ENCODE measurements at places on chromosomes 7 and 10.
A peak's percentile ranks its signal among the peaks of the same experiment; 100 is the strongest.

GRCh38 chr7:90469554-90469953, at the start of gene PTTG1IP2:
Gene PTTG1IP2, plus strand, starts transcription at chr7:90469639. Its CDS starts 148 bp downstream, at chr7:90469787.
- no peak for DNase-seq

- DNase-seq = no peak
Observed at GRCh38 chr7:96499532-96499931, 177.6 kb upstream of the SLC25A13 start.

GRCh38 chr10:14001298-14002040, 329.3 kb downstream of the FRMD4A start:
- no peak for DNase-seq

GRCh38 chr10:109962247-109962646, 38.9 kb upstream of the XPNPEP1 start:
- DNase-seq = no peak

- no peak for DNase-seq
Observed at GRCh38 chr10:116683166-116683565, 59.2 kb downstream of the HSPA12A start.

DNA sequence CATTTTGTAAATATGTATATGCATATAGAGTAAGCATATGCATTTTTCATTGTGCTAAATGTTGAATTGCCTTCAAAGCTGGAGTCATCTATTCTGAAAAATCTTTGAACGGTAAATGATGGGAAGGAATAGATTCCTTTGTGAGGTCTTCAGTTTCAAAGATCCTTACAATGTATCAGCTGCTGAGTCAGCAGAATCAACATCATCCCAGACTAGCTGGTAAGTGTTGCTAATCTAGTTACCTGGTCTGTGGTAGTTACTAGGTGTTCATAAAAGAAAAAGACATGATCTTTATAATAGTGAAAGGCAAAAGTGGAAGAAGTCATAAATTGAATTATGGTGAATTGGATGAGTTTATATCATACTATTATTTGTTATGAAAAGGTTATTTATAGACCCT, 10.6 kb upstream of the STAM start:
- no peak for DNase-seq

- DNase-seq = no peak
Observed at GRCh38 chr7:69510114-69510513, 88.2 kb upstream of the AUTS2 start.

GRCh38 chr10:75772153-75772887, 340.9 kb downstream of the LRMDA start:
- DNase-seq = no peak

- no peak for DNase-seq
Observed at GRCh38 chr7:25954395-25954794, 197.6 kb upstream of the NFE2L3 start.

DNA sequence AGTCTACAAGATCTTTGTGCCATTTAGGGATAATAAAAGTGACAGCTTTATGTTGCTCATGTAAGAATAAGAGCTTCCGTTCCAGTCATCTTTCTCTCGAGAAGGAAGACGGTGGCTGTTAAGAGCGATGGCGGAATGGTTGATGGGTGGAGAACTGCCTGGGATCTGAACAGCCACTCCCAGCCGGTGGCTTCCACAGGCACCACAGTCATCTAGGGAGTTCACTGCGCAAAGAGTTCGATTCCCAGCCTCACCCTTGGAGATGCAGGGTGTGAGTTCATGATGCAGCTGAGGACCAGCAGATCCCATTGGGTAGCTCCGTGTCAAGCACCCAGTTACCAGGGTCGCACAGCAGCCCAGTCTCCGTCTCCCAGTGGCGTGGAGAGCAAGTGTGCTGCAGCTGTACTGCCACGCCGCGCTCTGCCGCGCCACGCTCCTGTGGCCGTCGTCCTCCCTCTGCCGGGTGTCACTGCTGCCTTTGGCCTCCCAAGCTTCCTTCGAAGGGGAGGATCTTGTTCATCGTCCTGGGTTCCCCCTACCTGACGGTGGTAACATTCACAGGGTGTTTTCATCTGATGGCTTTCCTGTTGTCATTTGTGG, 7.8 kb downstream of the SUN1 start:
- no peak for DNase-seq

GRCh38 chr7:158403013-158403821, 184.4 kb downstream of the PTPRN2 start:
- DNase-seq = no peak

GRCh38 chr7:51209426-51209825, 107.2 kb downstream of the COBL start:
- DNase-seq = no peak

DNA sequence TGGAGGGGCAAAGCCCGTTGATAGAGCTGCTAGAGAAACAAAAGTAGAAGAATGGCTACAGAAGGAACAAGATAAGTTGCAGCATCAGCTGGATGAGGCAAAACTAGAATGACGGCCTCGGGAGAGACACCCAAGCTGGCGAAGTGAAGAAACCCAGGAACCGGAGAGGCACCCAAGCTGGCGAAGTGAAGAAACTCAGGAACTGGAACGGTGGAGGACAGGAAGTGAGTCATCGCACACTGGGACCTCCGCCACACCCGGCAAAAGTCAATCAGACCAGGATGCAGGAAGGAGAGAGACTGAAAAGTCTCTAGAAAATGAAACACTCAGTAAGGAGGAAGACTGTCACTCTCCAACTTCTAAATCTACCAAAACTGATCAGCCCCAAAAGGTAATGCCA, 133.0 kb upstream of the NEBL start:
- no peak for DNase-seq

GRCh38 chr10:71694567-71694968, 25.0 kb downstream of the C10orf105 start:
- peak; percentile 43 for DNase-seq

DNA sequence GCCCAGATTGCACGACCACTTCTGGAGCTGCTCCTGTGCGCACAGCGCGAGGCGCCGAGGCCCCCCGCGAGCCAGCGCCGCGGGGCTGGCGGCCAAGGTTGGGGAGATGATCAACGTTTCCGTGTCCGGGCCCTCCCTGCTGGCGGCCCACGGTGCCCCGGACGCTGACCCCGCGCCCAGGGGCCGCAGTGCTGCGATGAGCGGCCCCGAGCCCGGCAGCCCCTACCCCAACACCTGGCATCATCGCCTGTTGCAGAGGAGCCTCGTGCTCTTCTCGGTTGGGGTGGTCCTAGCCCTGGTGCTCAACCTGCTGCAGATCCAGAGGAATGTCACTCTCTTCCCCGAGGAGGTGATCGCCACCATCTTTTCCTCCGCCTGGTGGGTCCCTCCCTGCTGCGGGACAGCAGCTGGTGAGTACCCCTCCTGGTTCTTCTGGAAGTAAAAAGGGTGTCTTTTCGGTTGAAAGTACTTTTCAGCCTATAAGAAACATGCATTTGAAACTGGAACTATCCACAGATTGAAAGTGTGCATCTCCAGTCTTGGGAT, 683 bp downstream of the INSIG1 start:
- peak; percentile 8 for DNase-seq

GRCh38 chr10:73517166-73517888, 21.5 kb upstream of the PPP3CB start:
- no peak for DNase-seq

DNA sequence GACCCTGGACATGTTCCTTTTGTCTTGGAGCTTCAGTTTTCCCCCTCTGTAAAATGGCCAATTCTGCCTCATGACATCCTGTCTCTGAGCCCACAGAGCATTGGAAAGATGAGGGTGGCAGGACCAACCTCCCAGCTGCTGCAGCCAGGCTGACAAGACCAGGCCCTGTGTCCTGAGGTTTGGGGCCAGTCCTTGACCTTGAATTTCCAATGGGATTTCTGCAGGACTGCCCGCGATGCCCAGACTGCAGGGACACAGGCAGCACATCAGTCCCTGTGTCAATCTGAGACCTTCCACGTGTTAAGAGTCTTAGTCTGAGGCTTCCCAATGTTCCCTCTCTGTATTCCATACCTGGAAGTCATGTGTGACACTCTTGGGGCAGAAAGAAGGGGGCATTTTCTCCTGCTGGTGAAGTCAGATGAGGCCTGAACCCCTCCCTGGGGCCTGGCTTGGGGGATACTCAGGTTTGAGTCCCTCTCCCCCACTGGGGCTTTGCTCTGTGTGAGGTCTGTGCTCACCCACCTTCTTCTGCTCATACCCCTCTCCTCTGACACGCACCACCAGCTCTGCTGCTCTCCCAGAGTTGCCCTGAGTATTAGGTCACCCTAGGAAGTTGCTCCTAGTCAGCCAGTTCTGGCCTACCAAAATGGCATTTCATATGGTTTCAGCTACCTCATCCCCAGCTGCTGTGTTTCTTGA, 79.2 kb downstream of the ADCY1 start:
- no peak for DNase-seq

- DNase-seq = no peak
Observed at GRCh38 chr7:41051062-41051461, 651.8 kb downstream of the INHBA start.

GRCh38 chr7:74103219-74103772, 19.7 kb downstream of the LIMK1 start:
- DNase-seq = no peak

- DNase-seq = no peak
Observed at GRCh38 chr7:19020711-19021110, 96.7 kb downstream of the TWIST1 start.

DNA sequence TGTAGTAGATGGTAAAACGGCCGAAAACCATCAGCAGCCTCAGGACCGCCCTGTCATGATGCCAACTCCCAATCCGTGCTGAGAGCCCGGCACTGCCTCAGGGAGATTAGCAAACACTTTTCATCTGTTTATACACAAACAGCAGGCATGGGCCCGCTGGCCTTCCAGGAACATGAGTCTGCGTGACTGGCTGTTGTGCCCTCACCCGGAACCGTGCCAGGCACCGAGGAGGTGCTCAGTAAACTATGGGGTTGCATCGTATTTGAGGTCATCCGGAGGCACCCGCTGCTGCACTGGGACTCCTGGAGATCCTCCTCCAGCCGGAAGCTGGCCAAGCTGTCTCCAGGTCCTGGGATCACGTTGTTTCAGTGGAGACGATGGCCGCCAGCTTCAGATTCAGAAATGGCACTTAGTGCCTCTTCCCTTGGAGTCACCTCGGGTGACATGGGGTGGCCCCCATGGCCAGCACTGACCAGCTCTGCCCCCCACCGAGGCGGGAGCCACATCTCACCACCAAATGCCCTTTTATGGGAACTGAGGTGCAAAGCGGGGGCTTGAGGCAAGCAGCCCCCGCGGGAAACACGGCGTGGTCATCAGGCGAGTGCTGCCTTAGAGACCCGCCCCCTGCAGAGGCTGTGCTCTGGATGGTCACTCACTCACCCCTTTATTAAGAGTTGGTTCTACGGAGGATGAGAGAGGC, 585.9 kb downstream of the PTPRN2 start:
- no peak for DNase-seq

DNA sequence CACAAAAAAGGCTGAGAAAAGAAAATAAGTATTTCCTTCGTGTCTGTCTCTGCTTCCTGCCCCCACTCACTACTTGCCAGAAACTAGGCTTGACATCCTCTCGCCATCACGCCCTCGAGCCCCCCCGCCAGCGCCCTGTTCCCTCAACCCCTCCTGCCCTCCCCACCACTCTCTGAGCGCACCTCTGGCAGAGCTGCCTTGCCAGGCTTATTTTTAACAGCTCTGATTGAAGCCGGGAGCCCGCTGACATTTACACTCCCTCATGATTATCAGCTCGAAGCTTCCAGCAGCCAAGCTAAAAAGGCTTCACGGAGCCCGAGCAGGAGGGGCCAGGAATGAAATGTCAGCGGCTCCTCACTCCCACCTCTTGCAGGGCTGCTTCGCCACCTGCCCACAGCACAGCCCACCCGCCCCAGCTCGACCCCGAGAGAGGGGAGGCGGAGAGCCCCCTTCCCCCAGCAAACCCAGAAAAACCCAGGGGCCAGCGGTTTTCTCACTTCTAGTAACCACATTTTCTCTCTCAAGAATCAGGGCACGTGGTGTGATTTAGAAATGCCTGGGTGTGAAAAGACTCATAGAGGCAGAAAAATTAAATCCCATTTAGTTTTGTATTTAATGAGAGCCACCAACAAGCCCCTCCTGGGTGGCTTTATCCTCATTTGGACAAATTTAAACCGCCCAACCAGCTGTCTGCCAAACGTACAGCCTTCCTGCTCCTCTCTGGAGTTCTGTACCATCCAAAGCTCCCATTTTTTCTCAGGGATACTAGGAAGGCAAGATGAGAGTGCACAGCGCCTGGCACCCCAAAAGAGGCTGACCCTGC, 89.3 kb downstream of the SLIT1 start:
- no peak for DNase-seq

DNA sequence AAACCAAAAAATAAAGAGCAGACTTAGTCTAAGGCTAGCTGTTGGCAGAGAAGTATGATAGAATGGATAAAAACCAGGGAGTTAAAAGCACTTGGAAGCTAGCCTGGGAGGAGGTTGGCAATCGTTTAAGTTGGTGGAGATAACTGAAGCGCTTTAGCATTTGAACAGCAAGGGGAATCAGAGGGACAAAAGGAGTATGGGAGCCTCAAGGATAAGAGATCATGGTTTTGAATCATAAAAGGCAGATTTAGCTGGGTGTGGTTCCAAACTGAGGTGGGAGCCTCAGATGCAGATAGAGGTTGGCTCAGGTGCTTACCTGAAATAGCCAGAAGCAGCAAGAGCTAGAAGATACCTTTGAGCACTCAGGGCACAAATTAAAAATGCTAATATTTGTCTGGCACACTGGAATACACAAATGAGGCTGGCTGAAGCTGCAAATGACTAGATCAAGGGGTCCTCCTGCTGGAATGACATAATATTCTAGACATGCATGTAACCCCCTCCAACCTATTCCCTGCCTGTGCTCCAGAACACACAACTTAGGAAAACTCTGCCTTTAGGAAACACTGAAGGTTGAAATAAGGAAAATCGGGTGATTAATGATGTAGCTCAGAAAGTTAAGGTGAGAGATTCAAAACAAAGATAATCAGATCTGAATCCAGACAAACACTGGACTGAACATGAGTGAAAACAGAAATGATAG, 372.3 kb upstream of the LRRN3 start:
- no peak for DNase-seq

- no peak for DNase-seq
Observed at GRCh38 chr7:51077987-51078370, 238.6 kb downstream of the COBL start.

- no peak for DNase-seq
Observed at GRCh38 chr7:17462131-17462631, 163.7 kb downstream of the AHR start.

- DNase-seq = no peak
Observed at GRCh38 chr10:57657164-57657765, 610.4 kb downstream of the IPMK start.

GRCh38 chr10:17425584-17426262, 28.7 kb downstream of the ST8SIA6 start:
- peak; percentile 71 for DNase-seq

DNA sequence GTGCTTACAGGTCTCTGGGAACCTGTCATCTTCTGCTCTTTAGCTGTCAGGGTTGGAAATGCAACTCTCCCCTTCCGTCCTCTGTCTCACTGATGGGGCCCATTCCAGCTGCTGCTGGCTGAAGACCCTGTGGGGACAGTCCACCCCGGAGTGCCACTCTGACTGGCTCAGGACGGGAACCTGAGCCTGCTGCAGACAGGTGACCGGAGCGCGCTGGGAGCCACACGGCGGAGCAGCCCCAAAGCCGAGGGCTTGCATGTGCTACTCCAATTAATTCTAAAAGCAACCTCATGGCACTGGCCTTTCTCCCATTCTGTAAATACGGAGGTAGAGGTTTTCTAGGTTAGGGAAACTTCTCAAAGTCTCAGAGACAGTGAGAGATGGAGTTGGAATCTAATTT, 223.5 kb upstream of the PITRM1 start:
- no peak for DNase-seq

GRCh38 chr7:155676052-155676451, 31.6 kb downstream of the RBM33 start:
- no peak for DNase-seq

GRCh38 chr10:122279725-122280141, 8.6 kb downstream of the BTBD16 start:
- no peak for DNase-seq

- no peak for DNase-seq
Observed at GRCh38 chr10:122647383-122647968, 52.2 kb downstream of the C10orf120 start.
